ENCODE measurements at places on chromosomes 1 and 21. TPM values are rescaled to one million over a fixed set of nuclear protein-coding genes. Genes with fewer than 3 reads are reported as not detected.

DNA sequence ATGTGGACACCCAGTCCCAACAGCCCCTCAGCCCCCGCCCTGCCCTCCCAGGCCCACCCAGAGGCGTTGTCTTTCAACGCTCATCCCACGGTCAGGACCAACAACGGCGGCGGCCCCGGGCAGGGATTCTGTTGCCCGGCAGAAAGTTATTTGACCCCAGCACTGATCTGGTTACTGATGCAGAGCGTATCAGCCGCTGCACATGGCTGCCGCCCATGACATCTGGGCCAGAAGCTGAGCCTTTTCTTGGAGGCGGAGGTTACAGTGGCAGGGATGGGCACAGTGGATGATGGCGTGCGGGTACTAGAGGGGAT, 127.1 kb upstream of the ARHGEF16 start:
- DNase-seq, result no peak

The CRB1 gene
- 0.28 TPM for polyA plus RNA-seq

The MMP23B gene
- polyA plus RNA-seq, result 10.7 TPM

The CLSTN1 gene
- polyA plus RNA-seq, result 66.2 TPM

The DNAJC6 gene
- 8.6 TPM for polyA plus RNA-seq

DNA sequence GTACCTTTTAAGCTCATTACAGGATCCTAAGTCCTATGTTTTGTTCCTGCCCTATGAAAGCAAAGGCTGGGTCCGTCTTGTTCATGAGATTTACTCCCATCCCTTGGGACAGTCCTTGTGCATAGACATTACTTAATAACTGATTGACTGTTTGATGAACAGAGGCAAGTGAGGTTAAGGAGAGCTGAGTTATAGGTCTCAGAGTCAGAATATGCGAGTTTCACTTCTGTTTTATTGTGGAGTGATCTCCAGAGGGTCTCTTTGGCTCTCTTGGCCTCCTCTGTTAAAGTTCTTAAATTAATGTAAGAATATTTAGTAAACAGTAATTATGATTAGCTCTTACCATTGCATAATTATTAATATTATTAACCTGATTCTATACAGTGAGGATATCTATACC, 52.6 kb downstream of the BRINP2 start:
- no peak for DNase-seq

GRCh38 chr1:112881742-112882127, 74.3 kb downstream of the SLC16A1 start:
- no peak for DNase-seq

DNA sequence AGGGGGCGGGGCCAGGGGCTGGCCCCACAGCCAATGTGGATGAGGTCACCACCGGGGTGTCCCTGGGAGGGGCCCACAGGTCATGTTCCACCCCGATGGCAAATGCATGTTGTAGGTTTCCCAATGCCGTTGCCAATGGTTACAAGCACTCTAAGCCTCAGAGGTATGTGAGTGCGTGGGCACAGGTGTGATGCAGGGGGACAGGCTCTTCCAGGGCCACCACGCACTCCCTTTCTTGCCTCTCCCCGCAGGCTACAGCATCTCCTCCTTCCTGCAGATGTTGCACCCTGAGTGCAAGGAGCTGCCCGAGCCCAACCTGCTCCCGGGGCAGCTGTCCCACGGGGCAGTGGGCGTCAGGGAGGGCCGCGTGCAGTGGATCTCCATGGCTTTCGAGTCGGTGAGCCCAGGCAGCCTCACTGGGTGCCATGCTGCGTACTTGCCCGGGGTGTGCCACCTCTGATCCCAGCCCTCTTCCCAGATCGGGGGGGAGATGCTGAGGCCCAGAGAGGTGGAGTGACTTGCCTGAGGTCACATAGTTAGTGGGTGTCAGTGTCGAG, 52.4 kb downstream of the DISP3 start:
- DNase-seq, result no peak

DNA sequence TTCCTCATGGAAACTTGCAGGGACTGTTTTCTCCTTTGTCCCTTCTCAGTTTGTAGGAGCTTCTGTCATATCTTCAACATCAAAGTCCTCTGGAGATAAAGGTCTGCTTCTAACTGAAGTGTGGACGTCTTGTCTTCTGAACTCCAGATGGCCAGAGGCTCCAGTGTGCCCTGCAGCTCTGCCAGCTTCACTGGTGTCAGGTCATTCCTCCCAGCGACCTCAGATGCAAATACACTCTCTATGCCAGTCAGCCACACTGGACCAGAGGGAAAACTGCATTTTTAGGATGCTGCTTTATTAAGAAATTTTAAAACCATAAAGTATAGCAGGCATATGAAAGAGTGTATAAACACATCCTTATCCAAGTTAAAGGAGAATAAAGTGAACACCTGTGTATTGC, 78.5 kb upstream of the ADAR start:
- no peak for DNase-seq

GRCh38 chr21:39947031-39947430, 79.8 kb downstream of the PCP4 start:
- DNase-seq, result no peak

DNA sequence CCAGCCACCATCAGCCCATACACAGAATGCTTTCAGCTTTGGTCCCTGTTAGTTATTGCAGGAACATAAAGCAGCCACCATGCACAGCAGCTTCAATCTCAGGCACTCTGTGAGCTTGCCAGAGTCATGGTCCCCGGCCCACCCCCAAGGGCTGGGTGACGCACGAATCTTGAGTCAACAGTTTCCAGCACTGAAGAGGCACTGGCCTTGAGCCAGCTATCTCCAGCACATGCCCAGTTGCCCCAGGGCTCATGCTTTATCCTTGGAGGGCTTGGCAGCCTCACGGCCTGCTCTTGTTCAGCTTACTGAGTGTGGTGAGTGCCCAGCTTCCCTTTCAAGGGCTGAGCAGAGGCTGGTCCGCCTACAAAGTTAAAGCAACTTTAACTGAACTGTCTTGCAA, 200.7 kb upstream of the RAB4A start:
- peak; percentile 68 for DNase-seq

The CFAP57 gene
- polyA plus RNA-seq, result 0.25 TPM

DNA sequence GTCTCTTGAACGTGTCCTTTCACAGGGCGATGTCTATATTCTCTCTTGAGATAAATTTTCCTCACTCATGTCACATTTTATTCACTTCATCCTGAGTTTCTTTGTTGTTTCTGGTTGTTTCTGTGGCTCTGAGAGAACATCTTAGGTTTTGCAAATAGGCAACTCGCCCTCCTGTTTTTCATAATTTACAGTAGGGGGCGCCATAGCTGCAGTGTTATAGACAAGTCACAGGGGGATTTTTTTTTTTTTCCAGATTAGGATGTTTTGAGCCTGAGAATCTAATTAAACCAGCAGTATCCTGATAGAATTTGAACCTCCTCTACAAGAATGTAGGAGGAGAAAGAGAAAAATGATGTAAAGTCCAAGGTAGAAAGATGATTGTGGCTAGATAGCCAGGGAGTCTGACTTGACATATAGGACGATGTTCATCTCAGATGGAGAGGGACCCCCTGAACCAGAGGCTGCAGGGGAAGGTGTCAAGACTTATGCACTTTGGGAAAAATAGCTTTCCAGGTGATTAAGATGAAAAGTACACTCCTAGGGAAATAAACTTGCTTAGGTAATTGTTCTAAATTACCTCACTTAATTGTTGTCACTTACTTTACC, 76.3 kb downstream of the ZP4 start:
- DNase-seq, result no peak

The SUMO3 gene
- polyA plus RNA-seq, result 94.4 TPM

The TAS1R3 gene
- polyA plus RNA-seq, result 0.69 TPM

The TTC34 gene
- 1.5 TPM for polyA plus RNA-seq

- DNase-seq, result no peak
These were observed 34.1 kb downstream of the PLXNA2 start for GRCh38 chr1:208209896-208210589.

- DNase-seq, result no peak
These were observed 245.0 kb downstream of the USH2A start for GRCh38 chr1:216178281-216178680.

- DNase-seq, result no peak
These were observed 17.9 kb upstream of the KANK4 start for GRCh38 chr1:62336995-62337705.

The CPT2 gene
- 30.4 TPM for polyA plus RNA-seq

The EDARADD gene
- polyA plus RNA-seq, result 0.66 TPM

The RAB13 gene
- 110 TPM for polyA plus RNA-seq

DNA sequence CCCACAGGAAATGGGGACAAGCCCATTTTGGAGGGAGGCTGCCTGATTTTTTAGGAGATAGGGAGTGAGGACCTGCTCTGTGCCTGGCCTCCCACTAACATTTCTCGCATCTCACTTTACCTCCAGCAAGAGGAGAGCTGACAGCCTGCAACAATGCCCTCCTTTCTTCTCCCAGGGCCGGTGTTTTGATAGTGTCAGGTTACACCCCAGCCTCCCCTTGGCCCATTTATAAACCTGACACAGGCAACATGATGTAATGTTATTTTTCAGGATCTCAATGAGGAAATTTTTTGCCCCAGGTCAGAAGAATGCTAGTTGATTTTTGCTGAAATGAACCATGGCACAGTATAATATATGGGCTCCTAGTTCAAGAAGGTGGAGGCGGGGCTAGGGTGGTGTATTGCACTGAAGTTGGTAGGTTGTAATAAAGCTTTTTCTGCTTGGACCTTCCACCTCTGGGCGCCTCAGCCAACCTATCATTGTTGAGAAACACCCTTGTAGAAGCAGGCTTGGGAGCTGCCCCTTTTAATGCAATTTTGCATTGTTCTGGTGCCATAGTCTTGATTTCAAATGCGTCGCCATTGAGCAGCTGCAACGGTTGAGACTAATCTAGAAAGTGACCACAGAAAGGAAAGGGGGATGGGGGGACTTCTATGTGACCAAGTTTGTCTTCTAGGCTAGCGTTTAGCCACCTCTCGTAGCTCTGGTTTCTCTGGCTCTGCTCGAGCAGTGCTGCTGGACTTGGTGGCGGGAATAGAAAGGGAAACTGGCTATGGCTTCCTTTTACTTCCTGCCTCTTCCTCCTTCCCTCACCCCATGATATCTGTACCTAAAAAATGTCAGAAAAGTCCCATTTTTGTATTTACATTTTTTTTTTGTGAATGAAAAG, 53.0 kb downstream of the PBX1 start:
- DNase-seq, result peak; percentile 84
